Immature natural killer cell (primary cell): ENCODE measurements at places on chromosomes 13 and 19. TPM values are rescaled to one million over a fixed set of nuclear protein-coding genes. Genes with fewer than 3 reads are reported as not detected.

DNA sequence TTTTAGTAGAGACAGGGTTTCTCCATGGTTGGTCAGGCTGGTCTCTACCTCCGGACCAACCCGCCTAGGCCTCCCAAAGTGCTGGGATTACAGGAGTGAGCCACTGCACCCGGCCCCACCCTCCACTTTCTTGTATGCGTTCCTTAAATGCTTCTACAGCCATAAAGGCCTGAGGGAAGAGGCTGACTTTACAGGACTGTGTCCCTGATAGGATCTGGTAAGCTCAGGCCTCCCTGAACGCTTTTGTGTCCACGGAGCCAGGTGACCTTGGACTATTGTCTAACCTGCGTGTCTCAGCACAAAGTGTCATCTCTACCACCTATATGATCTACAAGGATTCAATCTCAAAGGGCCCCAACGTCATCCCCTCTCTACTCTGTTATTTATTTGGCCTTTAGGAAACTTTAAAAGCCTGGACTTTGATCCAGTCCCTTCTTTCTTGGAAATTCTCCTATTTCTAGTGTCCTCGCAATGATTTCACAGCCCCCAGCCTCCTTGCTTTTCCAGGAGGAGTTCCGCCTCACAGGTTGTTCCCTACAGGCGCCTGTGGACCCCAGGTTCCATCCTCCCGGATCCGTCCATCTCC is 701 bp downstream of the ZNF552 start:
- no peak for DNase-seq

DNA sequence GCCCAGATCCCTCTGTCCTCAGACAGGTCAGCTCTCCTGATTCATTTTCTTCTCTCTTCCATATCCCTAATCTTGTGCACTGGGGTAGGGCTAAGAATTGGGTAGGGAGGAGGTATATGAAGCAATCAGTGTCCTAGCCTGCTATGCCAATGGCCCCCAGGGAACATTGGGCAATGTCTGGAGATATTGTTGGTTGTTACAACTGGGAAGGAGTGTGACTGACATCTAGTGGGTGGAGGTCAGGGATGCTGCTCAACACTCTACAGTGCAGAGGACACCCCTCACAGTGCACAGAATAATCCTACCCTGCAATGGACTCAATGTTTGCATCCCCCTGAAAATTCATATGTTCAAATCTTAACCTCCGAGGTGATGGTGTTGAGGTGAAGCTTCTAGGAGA is 57.5 kb downstream of the CPAMD8 start:
- DNase-seq: no peak

- no peak for DNase-seq
Observed at GRCh38 chr19:4063369-4064148, 3.1 kb downstream of the ZBTB7A start.

- DNase-seq: no peak
Observed at GRCh38 chr19:19552798-19553197, 14.7 kb downstream of the CILP2 start.

The FCHO1 gene
- polyA plus RNA-seq: 6.7 TPM

The TNFRSF19 gene
- polyA plus RNA-seq: 0.19 TPM

DNA sequence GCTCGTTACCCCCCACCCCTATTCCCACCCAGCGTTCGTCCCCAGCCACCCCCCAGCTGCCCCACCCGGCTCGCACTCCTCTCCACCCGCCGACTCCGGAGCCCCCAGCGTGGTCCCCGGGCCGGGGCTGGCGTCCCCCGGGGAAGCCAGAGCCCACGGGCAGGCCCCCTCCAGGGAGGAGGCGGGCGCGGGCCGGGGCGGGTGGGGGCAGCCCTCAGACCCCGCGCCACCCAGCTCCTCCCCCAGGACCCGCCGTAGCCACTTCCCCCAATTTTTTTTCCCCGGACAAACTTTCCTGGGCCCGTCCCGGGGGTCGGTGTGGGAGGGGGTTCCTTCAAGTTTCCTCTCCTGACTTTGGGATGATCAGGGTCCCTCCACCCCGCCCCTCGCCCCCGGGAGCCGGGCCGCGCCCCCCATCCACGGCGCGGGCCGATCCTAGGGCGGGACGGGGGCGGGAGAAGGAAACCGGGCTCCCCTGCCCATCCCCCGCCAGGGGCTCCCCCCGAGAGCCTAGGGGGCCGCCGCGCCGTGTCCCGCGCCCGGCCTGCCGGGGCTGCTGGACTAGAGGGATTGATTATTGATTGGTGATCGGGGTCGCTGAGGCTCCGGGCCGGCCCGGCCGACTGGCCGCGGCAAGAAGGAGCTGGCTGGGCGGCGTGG is 927 bp upstream of the TSHZ3 start:
- DNase-seq: no peak

The PPM1N gene
- 4.0 TPM for polyA plus RNA-seq

The SMIM24 gene
- 1.5 TPM for polyA plus RNA-seq

The DDA1 gene
- 40.6 TPM for polyA plus RNA-seq

GRCh38 chr19:39356647-39357046 is 14.4 kb downstream of the SAMD4B start:
- DNase-seq: no peak

- no peak for DNase-seq
Observed at GRCh38 chr19:43105496-43105895, 23.0 kb upstream of the PSG2 start.

DNA sequence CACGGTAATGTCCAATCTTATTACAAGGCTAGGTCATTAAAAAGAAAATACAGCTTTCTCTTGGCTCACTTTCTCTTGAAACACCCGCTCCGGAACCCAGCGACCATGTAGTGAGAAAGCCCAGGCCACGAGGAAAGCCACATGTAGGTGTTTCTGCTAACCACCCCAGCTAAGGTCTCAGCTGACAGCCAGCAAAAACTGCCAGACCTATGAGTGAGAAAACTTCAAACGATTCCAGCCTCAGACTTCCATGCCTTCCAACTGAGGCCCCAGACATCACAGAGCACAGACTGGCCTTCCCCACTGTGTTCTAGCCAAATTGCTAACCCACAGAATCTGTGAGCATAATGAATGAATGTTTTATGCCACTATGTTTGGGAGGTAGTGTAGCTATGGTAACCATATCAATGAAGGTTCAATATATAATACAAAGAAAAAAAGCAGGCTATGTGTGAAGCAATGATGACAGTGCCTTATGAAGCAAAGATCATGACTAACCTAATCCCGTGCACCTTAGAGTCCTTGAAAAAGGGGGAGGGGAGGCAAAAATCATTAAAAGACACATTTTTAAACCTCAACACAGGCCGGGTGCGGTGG is 11.9 kb upstream of the TPTE2 start:
- peak; percentile 30 for DNase-seq

DNA sequence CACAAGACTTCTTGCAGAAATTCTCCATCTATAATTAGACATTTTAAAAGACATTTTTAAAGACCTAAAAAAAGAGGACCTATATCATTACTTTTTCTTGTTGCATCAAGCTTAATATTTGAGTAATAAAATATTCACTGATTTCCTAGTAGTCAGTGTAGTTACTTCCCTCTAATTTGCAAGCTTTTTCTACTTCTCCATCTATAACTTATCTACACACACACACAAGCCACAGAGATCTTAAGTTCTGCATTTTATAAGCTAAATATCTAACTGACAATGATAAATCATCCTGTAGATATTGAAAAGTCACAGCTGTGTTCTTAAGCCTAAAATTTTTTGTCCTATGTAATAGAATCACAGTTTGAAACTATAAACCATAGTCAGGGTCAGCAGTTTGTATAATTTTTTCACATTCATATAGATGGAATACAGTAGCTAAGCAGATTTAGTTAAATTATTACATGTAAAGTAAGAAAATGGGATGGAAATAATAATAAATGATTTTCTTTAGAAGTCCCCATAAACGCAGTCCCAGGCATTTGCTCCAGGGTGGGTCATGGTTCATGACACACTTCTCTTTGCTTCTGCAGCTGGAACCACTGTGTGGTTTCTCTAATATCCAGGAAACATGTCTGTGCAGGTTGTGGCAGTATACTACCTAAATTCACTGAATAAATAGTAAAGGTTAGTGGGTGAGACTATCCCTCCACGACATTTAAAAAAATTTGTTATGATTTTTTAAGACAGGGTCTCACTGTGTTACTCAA is 60.2 kb downstream of the ESD start:
- DNase-seq: no peak

DNA sequence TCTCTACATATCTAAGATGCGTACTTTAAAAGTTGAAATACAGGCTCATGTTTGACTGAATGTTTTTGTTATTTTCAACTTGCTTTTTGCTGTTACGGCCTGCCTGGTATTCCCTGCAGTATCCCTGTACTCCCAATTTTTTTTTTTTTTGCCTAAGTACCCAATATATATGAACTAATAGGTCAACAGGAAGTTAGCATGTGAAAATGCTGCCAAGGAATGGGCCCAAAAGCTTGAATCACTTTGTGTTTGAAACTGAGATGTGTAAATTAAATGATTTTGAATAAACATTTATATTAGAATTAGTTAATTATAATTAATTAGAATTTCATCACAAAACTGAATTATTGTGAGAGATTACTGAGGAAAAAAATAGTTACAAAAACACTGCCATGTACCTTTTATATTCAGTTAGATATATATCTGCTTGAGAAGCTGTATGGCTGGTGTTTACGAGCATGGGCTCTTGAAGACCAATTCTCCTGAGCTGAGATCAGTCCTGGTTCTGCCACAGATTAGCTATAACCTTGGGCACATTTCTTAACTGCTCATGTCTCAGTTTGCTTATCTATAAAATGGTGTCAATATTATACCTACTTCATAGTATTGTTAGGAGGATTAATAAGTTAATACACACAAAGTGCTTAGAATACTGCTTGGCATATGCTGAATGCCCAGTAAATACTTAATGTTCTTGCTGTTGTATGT is 16.0 kb downstream of the TDRD3 start:
- no peak for DNase-seq

- DNase-seq: no peak
Observed at GRCh38 chr13:40026174-40026585, 370.7 kb downstream of the COG6 start.

DNA sequence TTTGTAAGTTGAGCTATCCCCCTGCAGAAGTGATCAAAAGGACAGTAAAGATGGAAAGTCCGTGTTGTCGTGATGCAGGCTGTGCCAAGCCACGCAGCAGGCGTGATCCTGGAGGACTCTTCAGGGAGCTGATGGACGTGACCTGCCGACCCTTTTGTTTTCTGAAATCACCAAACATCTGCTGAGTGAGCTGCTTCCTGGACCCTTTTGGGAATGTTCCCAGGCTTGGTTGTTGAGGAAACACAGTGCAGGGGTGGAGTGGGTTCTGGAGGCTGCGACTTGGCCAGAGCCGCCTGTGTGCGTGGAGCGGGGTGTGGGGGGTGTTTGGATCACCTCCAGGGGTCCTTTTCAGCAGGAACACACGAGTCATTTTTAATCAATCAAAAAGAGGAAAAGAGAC is 15.4 kb upstream of the CPAMD8 start:
- DNase-seq: no peak

DNA sequence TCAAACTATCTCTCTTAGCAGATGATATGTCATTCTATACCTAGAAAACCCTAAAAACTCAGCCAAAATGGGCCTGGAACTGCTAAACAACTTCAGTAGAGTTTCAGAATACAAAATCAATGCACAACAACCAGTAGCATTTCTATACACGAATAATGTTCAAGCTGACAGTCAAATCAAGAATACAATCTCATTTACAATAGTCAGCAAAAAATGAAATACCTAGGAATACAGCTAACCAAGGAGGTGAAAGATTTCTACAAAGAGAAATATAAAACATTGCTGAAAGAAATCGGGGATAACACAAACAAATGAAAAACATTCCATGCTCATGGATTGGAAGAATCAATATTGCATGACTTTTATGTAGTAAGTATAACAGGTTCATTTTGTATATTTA is 804.8 kb downstream of the SLITRK1 start:
- no peak for DNase-seq

DNA sequence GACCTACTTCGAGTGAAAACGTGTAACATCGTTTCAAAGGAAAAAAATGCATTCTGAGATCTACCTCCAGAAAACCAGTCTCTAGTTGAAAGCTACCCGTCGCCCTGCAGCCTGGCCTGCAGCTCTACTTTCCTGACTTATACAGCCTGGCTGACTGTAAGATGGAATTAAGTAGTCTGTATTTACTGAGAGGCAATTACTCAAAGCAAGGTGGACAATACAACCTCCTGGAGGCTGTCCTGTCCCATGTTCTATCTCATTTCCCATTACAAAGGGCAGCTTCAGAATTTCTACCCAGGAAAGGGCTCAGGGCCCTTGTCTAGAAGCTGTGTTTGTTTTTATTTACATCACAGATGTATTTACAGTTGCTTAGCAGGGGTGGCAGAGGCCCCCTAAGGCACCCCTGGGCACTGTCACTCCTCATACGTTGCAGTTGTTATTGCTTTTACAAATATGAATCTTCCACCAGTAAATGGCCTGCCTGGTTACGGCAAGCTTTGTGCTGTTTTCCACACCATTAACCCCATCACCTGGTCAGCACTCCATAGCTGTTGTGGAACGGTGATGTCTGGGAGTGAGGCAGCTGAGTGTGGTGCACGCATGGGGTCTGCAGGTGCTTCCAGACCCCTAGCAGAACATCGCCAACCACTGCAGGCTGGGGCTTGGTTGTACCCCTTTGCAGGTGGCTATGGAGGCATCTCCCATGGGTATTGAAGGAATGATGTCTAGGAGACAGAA is 46.3 kb upstream of the MTIF3 start:
- no peak for DNase-seq

DNA sequence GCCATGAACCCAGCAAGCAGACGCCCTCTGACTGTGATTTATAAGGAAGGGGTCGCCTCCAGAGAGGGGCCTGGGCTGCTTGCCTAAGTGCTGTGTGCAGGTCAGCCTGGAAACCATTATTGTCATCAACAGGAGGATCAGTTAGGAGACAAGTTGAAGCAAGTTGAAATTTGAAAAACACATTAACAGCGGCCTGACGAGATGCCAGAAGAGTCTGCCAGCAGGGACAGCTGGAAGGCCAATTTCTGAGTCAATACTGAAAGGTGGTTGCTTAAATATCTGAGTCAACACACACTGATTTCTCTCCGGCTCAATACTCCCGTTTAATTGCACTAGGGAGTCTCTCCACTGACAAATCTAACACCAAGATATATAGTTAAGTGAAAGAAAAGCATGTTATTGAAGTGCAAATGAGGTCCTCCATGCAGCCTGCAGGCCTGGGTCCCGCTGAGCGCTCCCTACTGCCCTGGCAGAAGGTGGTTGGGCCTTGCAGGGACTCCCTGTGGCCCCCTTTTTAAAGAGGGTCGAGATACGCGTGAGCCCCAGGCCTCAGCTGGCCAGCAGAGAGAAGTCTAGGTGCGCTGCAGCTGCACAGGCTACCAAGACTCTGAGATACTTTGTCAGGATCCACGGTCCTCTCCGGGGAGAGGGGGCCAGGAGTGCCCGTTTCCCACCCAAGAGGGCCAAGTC is 91.1 kb downstream of the RNASEH2B start:
- no peak for DNase-seq

DNA sequence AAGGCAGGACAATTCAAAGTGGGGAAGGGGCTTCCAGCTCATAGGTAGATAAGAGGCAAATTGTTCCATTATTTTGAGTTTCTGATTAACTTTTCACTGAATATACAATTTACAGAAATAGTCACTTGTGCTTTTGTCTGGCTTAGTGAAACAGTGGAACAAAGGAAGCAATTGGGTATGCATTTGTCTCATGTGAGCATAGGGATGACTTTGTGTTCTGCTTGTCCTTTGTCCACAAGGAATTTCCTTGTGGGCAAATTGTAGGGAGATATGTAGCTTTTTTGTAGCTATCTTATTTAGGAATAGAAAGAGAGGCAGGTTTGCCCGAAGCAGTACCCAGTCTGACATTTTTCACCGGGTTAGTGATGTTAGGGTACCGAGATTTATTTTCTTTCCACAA is 1224.8 kb downstream of the SLITRK1 start:
- no peak for DNase-seq
